NAMALWA (cell line): ENCODE measurements at places on chromosomes 16 and 17.

- no peak for DNase-seq
Measured at GRCh38 chr17:43983515-43984411, 20.7 kb upstream of the NAGS start.

GRCh38 chr17:49890077-49890821 is 42.4 kb upstream of the TAC4 start:
- DNase-seq: no peak

DNA sequence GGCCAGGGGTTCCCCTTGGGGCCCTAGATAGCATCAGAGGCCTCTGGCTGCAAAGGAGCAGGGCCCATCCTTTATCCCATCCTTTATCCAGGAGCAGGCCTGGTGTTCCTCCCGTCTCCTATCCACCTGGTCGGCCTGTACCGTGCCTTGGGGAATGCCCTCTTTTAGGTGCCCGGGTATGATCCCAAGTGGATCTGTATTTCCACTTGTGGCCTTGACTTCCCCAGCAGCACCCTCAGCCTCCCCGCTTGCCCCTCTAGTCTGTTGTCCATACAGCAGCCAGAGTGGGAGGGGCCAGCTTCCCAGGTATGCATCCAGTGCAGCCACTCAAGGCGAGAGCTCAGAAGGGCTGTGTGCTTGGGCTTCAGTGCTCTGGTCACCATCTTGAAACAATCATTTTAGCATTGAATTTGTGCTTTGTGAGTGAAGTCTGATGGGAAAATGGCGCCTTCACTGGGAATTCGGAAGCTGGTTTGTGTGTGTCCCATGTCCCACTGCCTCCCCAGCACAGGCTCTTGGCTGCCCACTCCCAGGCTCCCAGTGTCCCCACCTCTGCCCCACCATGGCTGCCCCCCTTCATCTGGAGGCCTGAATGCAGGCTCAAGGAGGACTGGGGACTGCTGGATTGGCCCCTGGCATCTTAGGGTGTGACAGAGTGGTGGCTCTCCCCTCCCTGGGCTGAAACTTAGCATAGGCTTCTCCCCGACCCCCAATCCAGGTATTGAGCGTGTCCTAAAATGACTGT is 3.3 kb upstream of the RNF112 start:
- no peak for DNase-seq

- DNase-seq: no peak
Measured at GRCh38 chr17:79990051-79990592, 45.5 kb downstream of the TBC1D16 start.

DNA sequence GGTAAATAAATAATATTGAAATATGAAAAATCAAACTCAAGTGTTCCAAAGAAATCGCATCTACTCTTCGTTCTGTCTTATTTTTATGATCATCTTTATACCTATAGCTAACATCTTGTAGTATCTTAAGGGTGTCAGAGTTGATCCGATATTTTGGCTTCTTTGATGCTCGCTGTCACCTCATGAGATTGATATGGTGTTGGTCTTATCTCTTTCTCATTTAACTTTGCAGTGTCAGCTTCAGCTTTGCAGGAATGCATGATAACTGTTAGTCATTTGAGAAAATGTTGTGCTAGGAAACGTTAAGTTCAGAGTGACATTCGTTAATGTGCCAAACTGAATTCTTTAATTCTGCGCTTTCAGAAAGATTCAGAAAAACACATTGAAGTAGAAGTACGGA is 19.4 kb downstream of the NOL11 start:
- DNase-seq: no peak
